ENCODE measurements at places on chromosomes 6 and 20.

- DNase-seq = no peak
Observed at GRCh38 chr6:78910010-78910409, 42.7 kb downstream of the IRAK1BP1 start.

DNA sequence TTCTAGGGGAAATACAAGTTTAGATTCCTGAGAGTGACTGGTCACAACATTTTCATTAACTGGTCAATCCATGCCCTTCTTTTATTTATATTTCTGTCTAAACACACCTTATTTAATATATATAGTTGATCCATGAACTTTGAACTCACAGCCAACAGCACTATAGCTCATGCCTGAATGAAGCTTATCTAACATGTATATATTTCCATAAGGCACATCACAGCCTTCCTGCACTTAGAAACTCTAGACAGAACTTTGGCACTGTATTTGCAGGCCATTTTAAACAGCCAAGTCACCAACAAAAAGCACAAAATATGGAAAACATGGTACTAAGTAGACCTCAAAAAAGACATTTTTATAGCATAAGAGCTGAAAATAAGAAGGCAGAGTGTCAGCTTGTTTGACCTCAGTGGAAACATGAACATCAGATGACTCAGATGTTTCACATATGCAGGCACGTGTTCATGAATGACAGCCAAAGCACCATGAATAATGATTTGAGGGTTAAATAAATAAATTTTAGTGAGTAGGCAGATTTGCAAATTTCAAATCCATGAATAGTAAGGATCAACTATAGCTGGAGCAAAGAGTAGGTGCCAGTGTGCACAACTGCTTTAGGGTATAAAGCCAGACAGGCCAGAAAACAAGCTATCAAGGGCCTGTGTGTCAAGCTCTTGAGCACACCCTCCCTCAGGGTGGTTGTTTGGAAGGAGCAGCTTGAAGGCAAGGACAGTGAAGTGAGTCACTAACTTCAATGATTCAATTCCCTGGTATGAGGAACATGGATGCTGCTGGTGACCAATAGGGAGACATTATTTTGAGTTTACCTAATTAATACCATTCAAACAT lies 88.9 kb upstream of the NT5E start:
- no peak for DNase-seq

DNA sequence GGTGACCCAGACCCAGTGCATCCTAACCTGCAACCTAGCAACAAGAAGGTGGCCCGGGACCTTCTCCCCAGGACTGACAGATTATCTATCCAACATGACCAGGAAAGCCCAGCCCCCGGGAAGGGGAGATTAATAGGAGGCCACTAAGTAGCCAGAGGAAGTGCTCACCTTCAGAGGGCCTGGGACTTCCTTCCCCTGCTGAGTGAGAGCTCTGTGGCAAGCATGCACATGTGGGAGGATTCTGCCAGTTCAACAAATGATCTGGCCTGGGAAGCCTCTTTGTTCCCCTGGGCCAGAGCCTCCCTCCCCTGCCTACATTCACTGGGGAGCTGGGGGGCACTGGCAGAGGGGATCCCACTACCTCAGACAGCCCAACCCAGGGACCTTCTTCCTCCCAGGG lies 39.6 kb downstream of the SHLD1 start:
- DNase-seq = no peak

- no peak for DNase-seq
Observed at GRCh38 chr20:43972692-43973091, 58.0 kb downstream of the TOX2 start.

- no peak for DNase-seq
Observed at GRCh38 chr20:32976746-32977145, 27.5 kb downstream of the SUN5 start.

DNA sequence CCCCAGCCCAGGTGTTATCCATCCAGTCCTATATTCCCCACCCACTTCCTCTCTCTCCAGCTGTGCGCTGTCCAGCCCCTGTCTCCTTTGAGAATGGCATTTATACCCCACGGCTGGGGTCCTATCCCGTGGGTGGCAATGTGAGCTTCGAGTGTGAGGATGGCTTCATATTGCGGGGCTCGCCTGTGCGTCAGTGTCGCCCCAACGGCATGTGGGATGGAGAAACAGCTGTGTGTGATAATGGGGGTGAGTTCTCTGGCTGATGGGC lies 1.1 kb downstream of the C2 start:
- no peak for DNase-seq

DNA sequence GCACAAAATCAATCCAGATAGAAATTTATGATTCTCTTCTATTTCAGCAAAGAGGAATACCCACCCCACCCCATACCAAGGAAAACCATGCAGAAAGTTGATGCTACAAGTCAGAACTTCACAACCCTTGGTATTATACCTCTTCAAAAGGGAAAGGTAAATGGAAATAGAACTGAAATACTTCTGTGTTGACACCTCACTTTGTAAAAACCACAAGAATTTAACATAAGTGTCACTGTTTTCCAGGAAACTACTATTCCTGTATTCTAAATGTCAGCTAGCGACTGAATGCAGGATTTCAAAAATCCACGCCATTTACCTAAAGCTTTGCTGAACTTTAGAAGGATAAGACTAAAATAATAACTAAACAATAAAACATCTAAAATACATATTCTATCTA lies 3.6 kb downstream of the CPNE1 start:
- DNase-seq = peak; percentile 46

GRCh38 chr20:39853636-39854035 lies 835.4 kb downstream of the MAFB start:
- DNase-seq = no peak

DNA sequence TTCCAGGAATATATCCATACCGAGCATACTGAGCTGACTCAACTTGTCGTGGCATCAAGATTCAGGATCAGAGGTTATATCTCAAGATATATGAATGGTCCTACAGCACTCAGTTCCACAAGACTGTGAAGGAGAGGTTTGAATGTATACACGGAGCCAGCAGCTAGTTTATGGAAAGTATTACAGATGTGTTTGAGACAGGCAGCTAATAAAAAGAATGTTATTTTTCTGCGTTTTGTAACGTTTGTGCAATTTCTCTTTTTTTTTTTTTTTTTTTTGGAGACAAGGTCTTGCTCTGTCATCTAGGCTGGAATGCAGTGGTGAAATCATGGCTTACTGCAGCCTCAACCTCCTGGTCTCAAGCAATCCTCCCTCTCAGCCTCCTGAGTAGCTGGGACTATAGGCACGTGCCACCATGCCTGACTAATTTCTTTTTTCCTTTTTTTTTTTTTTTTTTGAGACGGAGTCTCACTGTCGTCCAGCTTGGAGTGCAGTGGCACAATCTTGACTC lies 3.4 kb upstream of the FAM110A start:
- no peak for DNase-seq

DNA sequence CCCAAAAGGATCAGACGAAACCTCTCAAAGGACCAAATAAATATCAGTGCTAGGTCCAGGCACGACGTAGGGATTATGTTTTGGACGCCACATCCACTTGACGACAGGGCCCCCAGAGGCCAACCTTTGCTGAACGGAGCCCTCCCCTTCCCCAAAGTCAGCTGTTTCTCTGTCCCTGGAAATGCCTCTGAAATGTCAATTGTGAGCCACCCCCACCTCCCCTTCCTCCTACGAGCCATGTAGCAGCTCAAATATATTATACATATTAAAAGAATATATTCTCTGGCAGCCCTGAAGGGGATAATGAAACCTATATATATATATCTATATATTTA lies 39.6 kb upstream of the BLCAP start:
- no peak for DNase-seq

DNA sequence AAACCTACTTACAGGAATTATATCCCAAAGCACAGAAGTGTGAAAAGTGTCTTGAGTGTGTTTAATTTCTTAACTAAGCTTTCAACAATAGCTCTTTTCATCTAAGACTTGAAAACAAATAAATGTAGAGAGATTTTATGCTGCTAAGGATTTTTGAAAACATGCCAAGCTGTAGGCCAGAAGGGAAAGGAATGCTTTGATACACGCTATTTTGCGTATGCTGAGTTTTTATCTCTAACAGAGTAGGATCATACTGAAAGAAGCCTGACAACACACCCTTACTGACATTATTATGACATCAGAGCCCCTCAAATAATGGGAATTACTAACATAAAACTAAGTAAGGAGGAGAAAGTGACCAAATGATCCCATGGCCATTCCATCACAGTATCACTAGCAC lies 265.5 kb downstream of the KHDC1L start:
- no peak for DNase-seq

DNA sequence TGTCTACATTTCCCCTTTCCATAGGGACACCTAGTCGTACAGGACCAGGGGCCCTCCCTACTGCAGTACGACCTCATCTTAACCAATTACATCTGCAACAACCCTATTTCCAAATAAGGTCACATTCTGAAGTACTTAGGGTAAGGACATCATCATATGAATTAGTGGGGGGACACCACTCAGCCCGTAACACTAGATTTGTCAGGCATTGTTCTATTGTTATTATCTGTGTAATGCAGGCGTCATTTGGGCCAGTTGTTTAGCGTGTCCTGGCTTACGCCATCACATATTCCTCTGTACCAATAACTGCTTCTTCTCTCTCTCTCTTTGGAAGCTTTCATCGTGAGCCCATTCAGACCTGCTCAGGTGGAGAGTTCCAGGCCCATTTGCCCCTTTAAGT lies 89.3 kb downstream of the CAP2 start:
- no peak for DNase-seq

- DNase-seq = no peak
Observed at GRCh38 chr6:54426995-54427394, 118.8 kb downstream of the TINAG start.

DNA sequence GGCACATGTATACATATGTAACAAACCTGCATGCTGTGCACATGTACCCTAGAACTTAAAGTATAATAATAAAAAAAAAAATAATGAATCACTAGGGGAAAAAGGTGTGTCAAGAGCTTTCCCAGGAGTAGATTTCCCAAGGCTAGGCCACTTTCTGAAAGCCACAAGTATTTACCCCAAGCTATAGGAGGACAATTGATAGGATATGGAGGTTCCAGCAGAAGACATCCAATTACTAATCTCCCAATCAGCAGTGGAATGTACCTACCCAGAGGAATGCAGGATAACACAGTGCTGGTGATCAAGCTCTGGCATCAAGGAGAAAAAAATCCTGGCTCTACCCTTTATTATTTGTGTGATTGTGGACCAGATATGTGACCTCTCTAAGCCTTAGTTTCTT lies 562.7 kb downstream of the RFPL4B start:
- DNase-seq = no peak

DNA sequence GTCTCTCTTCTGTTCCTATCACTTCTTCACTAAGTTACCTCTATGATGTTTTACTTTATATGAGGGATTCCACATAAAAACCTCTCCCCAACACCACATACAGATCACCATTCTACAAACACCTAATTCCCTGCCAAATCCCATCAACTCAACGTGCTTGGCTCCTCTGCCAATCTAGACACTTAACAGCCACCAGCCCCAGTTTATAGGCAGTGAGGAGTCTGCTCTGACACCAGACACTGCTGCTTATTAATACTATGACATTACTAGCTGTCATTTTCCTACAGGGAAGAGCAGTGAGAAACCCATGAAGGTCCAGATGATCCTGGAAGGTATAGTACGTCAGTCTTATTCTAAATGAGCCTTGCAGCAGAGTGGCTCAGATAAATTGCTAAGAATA lies 104.3 kb downstream of the CHD6 start:
- DNase-seq = no peak

DNA sequence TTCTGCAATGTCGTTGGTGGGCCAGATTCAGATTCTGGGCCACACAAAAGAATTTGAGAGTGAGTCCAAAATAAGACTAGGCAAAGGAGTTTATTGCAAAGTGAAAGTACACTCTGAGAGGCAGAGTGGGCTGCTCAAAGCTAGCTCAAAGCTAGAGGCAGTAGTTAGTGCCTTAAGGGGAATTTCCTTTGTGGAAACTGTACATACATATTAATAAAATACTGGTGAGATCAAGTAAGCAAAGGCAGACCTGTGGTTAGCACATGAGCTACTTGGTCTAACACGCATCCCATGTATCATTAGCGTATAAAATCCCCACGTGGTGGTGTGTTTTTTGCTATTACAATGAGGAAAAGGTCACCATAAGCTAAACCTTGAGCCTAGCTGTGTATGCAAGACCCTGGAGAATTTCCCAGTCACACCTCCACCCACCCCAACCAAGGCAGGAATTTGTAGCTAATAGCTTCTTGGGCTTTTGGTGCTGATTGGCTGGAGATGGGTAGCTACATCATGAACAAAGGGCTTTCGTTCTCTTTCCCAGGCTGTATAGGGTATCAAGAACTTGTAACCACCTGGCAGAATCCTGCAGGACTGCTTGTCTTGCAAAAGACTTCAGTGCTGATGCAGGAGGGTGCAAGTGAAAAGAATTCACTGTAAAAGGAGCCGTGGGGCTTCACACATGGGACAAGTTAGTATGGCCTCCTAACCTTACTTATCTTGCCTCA lies 14.7 kb upstream of the TRIM26 start:
- DNase-seq = no peak

- DNase-seq = no peak
Observed at GRCh38 chr20:4896119-4896702, 105.1 kb downstream of the SLC23A2 start.

DNA sequence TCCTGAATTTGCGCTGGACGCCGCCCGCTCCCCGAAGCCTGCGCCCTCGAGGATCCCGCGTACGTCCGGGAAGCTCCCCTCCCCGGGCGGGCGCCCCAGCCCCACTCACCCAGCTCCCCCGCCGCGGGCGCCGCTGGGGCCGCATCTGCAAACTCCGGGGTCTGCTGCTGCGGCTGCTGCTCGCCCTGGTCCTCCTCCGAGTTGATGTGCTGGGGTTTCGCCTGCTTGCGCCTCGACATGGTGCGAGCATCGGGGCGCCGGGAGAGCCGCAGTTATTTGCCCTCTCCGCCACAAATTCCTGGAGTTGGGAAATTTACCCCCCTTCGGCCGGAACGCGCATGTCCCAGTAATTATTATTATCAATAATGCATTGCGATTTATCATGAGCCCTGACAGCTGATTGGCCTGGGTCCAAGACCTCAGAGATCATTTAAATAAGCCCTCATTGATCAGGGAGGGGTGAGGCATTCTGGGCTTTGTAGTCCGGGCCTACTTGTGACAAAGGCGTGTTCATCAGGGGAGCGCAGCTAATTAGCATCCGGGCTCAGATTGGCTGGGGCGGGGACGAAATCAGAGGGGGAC lies at the start of gene SALL4:
Gene SALL4 (minus strand): TSS at position 352 of the 582 bp plus-strand sequence. CDS start 113 bp downstream, at position 239.
- DNase-seq = no peak

GRCh38 chr6:138541823-138542481 lies 42.7 kb upstream of the NHSL1 start:
- DNase-seq = no peak

Measured in T-helper 1 cell (primary cell).